ENCODE measurements at places on chromosomes 7 and 10.

DNA sequence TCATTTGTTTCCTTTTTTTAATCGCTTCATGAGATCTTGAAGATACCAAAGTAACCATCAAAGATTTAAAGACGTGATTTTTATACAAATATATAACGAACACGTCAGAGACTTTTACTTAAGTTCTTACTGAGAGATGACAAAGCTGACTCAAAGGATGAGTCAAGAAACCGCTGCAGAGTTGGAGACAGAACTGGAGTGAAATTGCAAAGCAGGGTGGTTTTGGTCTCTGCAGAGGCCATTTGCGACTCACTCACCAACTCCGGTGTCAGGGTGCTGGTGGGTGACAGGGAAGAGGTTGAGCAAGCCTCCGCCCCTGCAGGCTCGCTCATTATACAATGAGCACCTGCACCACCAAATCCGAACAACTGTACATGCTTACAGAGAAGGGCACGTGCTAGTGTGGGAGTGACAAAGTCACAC, 75.2 kb downstream of the DNAJB6 start:
- DNase-seq: no peak

- no peak for DNase-seq
Observed at GRCh38 chr10:121690152-121690848, 92.1 kb upstream of the FGFR2 start.

GRCh38 chr10:23158370-23158769, 33.7 kb upstream of the PTF1A start:
- peak; percentile 38 for DNase-seq

- no peak for DNase-seq
Observed at GRCh38 chr10:113610631-113611601, 52.9 kb downstream of the NRAP start.

GRCh38 chr7:23276376-23276775, 22.8 kb upstream of the MALSU1 start:
- no peak for DNase-seq

- DNase-seq: no peak
Observed at GRCh38 chr7:111657018-111657417, 94.7 kb upstream of the IMMP2L start.

GRCh38 chr10:30763918-30764317, 134.4 kb upstream of the LYZL2 start:
- no peak for DNase-seq

- no peak for DNase-seq
Observed at GRCh38 chr10:117728087-117728486, 185.5 kb downstream of the EMX2 start.

- DNase-seq: no peak
Observed at GRCh38 chr10:19874791-19875190, 58.6 kb downstream of the PLXDC2 start.

- no peak for DNase-seq
Observed at GRCh38 chr10:42836771-42837468, 54.3 kb downstream of the BMS1 start.

DNA sequence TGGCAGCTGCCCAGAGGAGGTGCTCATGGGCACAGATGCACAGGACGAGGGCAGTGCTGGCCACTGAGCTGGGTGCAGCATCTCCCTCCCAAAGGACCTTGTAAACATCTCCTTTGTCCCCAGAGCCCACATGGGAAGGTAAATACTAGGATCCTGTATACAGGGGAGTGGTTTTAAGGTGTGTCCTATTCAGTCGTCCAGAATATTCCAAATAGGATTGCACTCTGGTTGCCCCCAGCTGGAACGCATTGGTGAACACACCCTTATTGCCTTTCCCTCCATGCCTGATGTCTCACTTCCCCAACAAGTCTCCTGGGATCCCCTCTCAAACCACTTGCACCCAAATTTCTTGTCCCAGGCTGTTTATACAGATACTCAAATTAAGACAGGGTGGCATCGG, 152.0 kb upstream of the PCBD1 start:
- DNase-seq: no peak

DNA sequence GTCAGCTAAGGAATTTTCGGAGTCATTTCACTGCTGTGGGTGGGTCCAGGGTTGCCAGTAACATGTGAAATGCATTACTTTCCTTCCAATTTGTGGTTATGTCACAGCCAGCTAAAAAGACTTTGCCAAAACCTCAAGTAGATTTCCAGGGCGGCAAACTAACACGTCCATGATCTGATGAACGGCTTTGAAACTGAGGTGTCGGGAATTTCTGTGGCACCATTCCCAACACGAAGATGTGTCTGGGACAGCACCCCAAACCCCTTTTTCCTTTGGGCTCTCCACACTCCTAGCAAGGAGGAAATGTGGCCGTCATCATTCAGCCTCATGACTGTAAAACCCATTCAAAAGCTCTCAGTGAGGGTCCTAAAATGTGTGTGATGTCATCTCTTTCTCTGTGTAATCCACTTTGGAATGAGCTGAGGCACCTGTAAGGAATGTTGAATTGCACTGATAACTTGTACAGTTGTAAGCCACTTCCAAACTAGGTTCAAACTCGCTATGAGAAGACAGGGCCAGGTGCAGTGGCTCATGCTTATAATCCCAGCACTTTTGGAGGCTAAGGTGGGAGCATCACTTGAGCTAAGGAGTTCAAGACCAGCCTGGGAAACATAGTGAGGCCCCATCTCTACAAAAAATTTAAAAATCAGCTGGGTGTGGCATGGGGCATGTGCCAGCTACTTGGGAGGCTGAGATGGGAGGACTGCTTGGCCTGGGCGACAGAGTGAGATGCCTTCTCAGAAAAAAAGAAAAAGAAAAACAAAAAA, 146.1 kb upstream of the FRMD4A start:
- DNase-seq: no peak

DNA sequence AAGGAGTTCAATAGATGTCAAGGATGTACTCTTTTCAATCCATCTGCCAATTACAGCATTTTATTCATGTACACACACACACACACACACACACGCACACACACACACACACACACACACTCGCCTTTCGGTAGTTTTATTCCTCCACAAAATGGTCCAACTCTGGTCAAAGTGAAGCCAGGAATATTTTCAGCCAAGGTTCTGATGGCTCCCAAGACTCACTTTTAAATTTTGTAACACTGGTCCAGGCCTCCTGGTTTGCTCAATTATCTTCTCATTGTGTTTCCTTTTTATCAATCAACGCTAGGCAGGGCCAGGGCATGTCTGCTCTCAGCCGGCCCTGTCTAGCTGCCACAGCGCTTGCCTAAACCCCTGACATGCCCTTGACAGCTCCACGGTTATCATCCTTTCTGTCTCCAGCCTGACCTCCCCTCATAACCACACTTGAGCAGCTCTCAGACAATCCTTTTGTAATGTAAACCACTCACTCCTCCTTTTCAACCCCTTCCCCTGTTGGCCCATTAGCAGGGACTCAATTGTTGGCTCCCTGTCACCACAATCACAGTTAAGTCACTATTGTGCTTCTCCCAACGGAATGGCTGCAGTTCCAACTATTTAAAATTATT, 115.1 kb downstream of the ICA1 start:
- no peak for DNase-seq

DNA sequence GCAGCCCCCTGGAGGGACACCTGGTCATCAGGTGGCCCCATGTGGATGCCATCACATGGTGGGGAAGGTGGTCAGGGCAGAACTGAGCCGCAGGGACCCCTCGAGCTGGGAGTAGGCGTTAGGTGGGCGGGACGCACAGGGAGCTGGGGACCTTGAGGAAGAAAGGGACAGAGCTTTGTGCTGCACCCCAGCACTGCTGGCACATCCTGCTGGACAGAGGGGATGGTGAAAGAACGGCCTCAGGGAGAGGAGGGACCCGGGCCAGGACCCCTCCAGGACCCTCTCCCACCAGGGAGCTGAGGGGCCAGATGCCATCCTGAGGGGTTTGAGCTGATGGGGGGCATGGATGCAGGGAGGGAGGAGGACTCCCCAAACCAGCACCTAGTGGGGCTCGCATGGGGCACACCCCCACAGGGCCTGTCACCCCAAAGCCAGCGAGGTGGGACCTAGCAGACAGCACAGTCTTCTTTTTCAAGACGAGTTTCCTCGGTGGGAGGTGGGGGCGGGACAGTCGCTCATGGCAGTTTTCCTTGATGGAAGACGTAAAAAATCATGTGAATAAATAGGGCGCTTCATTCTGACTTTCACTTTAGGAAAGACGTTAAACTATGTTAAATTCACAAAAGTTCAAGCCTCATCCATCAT, 43.3 kb downstream of the STK32C start:
- no peak for DNase-seq

DNA sequence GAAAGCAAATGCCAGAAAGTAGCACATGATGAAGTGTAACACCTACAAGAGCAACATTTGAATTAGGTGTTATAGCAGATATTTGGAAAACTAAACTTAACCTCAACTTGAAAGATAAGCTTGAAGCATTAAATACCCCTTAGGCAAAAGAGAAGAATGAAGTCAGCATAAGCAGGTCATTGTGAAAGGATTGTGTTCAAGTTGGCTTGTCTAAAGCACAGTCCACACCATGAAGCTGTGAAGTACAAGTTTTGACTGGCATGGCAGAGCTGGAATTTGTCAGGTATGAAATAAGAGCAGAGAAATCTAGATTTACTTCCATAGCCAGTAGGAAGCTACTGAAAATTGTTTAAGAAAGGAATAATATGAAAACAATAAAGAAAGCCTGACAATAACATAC, 480.3 kb upstream of the POT1 start:
- no peak for DNase-seq

DNA sequence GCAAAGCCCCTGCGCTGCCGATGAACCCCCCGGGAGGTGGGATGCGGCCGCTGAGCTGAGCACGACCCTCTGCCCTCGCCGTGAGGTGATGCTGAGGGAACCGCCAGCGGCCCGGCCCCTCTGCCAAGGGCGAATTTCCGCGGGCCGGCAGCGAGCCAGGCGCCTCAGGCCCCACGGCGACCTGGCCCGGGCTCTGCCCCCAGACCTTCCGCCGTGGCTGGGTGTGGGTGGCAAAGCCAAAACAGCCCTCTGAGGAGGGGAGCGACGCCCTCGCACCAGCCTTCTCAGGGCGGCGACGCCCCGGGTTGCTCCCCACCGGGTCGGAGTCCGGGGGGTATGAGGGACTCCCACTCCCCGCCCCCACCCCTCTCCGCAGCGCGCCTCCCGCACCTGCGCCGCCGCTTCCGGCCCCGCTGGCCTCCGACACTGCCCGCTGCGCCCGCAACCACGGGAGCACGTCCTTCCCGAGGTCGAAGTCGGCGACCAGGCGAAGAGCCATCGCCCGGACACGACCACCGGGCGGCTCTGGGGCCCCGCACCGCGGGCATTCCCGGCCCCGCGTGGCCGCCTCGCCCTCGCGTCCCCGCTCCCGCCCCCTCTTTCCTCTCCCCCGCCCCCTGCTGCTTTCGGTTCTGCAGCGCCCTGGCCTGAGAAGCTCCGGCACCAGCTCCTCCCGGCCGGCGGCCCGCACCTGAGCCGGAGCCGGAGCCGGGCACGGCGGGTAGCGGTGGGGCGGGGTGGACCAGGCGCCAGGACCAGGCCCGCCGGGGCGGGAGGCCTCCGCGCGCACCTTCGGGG, at the start of gene GSAP:
Gene GSAP (minus strand): TSS at position 527 of the 798 bp plus-strand sequence. CDS start 28 bp downstream, at position 499.
- no peak for DNase-seq

GRCh38 chr7:151018421-151019129, 5.7 kb downstream of the ATG9B start:
- no peak for DNase-seq

GRCh38 chr7:36763132-36763816, 39.0 kb upstream of the AOAH start:
- DNase-seq: no peak

GRCh38 chr7:155384751-155385150, 73.2 kb upstream of the EN2 start:
- DNase-seq: no peak

DNA sequence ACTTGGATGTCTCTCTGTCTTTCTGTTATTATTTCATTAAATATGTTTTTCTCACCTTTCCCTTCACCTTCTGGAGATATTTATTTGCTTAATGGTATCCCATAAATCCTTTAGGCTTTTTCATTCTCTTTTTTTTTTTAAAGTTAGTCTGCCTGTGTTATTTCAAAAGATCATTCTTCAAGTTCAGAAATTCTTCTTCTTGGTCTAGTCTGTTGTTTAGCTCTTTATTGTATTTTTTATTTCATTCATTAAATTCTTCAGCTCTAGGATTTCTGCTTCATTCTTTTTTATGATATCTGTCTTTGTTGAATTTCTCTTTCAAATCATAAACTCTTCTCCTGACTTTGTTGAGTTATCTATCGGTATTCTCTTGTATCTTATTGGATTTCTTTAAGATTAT, 312.1 kb upstream of the KAT6B start:
- DNase-seq: no peak

GRCh38 chr7:94050046-94050445, 45.9 kb upstream of the BET1 start:
- no peak for DNase-seq

DNA sequence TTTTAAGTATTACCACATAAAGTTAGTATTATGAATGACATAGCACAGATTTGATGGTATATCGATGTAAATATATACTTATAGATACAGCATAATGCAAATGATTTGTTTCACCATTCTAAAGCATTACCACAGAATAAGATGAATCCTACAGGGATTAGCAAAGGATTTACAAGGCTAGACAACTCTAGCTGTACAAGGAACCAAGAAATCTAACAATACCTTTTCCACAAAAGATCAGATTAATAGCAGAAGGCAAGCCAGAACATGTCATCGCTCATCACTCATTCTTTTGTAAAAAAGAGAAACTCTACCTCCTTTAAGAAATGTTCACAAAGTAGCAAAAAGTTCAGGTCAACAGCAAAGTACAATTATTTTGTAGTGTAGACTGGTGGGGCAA, 105.1 kb upstream of the ANK3 start:
- no peak for DNase-seq

DNA sequence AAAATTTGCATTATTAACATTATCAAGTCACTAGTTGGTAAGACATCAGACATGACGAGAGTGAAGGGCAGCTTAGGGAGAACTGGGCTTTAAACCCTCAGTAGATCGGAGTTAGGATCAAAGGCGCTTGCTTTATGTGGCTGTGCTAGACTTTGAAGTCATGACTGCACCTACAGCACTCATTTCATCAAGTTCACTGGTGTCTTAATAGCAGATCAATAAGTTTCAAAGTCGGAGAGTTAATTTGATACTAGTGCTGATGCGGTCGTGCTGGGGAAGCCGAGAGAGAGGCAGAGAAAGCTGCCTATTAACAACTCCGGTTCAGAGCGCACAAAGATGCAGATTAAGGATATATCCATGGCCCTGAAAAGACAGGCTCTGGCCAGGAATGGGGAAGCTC, 172.9 kb downstream of the TCF7L2 start:
- DNase-seq: no peak

- DNase-seq: no peak
Observed at GRCh38 chr7:147068842-147069241, 952.2 kb downstream of the CNTNAP2 start.

DNA sequence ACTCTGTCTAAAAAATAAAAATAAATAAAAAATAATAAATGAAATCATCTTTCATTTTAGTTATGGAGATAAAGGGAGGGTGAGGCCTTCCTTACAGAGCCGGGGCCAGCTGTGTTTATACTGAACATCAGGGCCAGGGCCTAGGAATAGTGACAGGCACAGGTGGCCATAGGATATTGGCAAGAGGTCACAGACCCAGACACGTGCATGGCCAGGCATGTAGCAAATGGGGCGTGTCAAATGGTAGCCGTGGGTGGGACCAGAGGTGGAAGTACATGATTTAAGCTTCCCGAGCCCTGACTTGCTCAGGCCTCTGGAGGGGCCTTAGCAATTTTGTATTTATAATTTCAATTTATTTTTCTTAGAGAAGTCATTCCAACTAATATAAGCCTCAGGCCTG, 353.0 kb downstream of the ANKRD30A start:
- DNase-seq: no peak

Measured in nucleus accumbens (tissue), 56 donors.